Left lobe of liver (tissue), 2 donors: ENCODE measurements at places on chromosomes 7 and 10. TPM values are rescaled to one million over a fixed set of nuclear protein-coding genes. Genes with fewer than 3 reads are reported as not detected.

DNA sequence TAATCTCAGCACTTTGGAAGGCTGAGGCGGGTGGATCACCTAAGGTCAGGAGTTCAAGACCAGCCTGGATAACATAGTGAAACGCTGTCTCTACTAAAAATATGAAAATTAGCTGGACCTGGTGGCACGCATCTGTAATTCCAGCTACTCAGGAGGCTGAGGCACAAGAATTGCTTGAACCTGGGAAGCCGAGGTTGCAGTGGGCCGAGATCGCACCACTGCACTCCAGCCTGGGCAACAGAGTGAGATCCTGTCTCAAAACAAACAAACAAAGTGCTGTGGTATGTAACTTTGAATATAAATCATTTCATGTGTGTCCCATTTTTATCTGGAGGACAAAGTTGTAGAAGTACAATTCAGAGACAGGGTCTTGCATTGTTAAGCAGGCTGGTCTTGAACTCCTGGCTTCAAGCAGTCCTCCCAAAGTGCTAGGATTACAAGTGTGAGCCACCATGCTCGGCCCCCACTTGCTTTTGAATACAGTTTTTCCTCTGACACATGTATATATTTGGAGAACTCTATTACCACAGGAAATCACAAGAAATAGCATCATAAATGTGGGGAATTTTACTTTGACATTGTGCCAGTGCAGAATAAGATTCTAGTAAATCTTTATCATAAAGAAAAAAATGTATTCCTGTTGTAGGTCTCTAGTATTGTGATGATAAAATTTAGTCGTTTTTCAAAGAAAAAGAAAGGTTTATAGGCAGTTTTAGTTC lies 32.6 kb downstream of the PTPN12 start:
- DNase-seq, result no peak

The LRRN3 gene
- total RNA-seq, result 0.48 TPM

The INMT gene
- 21.5 TPM for total RNA-seq

The FOXI2 gene
- not detected for total RNA-seq

The NKX2-3 gene
- total RNA-seq, result 0.08 TPM

- DNase-seq, result no peak
Measured at GRCh38 chr7:85065888-85066485, 120.9 kb downstream of the SEMA3D start.

GRCh38 chr10:121539786-121540185 lies 58.5 kb downstream of the FGFR2 start:
- DNase-seq, result no peak

DNA sequence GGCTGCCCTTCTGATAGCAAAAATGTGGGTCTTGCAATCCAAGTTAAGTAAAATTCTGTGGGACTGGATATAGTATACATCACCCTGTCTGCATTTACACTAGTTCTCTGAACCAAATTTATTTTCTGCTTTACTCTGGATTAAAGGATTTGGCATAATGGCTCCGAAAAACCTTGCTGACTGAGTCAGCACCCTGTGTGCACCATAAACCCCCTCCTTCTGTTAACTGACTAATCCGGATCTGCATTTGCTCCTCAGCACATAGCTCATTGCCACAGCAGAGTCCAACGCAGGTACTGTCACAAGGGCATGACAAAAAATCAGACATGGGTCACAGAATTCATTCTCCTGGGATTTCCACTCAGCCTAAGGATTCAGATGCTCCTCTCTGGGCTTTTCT lies 1.3 kb downstream of the OR2A5 start:
- no peak for DNase-seq

DNA sequence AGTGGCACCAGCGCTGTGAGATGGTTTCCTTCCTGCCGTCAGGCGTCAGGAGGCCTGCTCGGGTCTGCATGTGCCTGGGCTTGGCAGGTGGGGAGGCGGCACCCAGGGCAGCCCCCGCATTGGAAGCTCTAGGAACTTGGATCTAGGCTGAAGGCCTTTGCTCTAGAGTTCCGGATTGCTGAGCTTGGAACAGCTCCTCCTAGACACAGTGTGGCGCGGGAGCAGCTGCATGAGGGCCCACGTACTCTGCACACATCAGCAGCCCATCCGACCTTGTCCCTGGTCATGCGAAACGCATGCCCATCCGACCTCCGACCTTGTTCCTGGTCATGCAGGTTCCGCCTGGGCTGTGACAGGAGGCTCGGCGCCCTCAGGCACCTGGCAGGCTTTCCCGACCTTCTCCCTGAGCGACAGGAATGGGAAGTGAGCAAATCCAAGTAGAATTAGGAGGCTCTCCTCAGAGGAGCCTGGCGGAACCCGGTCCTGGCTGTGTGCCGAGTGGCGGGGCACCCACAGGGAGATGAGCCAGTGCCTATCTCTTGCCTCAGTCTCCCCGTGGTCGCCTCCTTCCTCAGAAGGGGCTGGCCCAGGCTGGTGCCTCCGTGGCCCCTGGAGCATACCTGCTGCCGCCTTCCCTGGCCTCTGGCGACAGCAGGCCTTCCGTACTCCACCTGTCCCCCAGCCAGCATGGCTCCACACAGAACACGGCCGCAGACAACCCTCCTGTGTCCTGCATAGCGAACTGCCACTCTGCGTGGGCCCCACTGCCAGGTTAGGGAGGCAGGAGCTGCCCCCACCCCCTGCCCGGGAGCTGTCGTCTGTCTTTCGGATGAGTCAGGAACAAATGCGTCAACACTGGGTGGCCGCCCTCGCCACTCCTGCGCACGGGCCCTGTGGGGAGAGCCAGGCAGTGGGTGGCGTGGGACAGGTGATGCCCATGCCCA lies 12.0 kb downstream of the GET4 start:
- peak; percentile 95 for DNase-seq

The MCM10 gene
- 0.33 TPM for total RNA-seq

The FZD1 gene
- total RNA-seq, result 2.0 TPM

- DNase-seq, result no peak
Measured at GRCh38 chr10:101968940-101969321, 87.0 kb downstream of the ARMH3 start.

DNA sequence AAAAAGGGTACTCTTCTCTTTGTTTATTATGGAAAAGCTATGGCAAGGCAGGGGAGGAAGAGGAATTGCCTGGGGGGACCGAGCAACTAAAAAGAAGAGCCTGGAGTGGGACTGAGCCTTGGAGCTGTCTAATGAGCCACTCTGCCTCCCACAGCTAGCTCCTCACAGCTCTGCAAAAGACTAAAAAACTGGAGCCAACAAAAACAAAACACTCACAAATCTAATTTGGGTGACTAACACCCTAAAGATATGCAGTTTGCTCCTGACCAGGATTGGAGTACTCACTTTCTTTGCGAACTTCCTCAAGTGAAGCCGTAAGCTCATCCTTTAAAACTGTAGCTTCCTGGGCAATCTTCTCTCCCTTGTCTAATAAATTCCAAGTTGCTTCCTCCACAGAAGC lies 89.4 kb downstream of the CTNNA3 start:
- no peak for DNase-seq

GRCh38 chr7:46257761-46258448 lies 336.8 kb upstream of the IGFBP3 start:
- DNase-seq, result no peak

DNA sequence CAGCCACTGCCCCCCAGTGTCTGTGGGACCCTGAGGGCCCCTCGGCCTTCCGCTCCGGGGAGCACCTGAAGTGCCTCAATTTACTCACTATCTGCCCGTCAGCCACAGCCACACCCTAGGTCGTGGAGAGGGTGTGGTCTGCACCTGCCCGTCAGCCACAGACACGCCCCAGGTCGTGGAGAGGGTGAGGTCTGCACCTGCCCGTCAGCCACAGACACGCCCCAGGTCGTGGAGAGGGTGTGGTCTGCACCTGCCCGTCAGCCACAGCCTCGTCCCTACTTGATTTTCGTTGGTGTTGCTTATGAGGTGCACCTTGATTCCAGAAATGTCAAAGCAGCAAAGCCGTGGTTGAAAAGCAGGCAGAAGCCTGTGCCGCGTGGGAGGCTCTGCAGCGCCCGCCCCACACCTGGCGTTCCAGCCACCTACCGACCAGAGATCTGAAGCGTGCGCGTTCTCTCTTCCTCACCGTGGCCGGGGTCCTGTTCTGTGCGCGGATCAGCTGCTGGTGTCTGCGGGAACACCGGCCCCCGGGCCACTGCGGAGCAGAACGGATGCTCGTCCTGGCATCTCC lies 101.6 kb downstream of the DYNC2I1 start:
- no peak for DNase-seq

GRCh38 chr10:63554657-63555056 lies 33.5 kb downstream of the REEP3 start:
- no peak for DNase-seq

The SEMA3C gene
- 0.86 TPM for total RNA-seq

GRCh38 chr7:77679608-77680007 lies 16.7 kb upstream of the RSBN1L start:
- DNase-seq, result no peak

- peak; percentile 41 for DNase-seq
Measured at GRCh38 chr7:47326808-47327207, 255.1 kb downstream of the TNS3 start.

- DNase-seq, result no peak
Measured at GRCh38 chr10:70319183-70319582, 35.4 kb upstream of the NPFFR1 start.

DNA sequence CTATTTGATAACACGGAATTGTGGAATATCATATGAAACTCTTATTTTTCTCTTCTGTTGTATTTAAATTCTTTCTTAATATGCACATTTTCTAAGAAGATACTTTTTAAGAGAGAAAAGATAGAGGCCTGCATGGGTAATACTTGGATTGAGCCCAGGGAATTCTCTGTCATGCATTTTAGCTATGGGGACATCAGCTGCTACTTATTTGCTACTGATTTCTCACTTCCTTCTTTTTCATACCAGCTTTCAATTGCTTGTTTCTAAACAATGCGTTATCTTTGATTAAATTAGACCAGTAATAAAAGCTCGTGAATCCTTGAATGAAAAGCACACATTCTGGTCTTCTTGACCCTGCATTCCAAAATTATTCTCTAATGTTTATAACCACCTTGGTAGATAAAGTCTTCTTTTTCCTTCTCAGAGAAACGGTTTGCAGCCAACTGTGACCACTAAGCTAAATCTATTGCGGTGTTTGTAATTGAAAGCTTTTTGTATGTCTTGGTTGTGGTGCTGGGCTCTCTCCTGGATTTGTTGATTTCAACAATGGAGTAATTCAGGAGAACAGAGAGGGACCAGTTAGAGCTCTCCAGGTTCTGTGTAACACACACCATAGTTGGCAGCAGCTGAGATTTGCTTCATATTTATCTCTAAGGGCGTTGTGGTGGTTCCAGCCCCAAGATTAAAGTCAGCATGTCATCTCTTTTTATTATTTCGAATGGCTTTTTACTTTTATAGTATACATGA lies 139.3 kb downstream of the PPP1R9A start:
- DNase-seq, result no peak

The PDLIM1 gene
- 67.1 TPM for total RNA-seq

The RET gene
- 1.1 TPM for total RNA-seq

- DNase-seq, result no peak
Measured at GRCh38 chr7:1645476-1645875, 24.6 kb upstream of the ELFN1 start.

The PCLO gene
- total RNA-seq, result 0.33 TPM

GRCh38 chr7:50959560-50959959 lies 176.9 kb upstream of the GRB10 start:
- DNase-seq, result no peak

- DNase-seq, result no peak
Measured at GRCh38 chr10:99419688-99420087, 10.7 kb downstream of the GOT1 start.

DNA sequence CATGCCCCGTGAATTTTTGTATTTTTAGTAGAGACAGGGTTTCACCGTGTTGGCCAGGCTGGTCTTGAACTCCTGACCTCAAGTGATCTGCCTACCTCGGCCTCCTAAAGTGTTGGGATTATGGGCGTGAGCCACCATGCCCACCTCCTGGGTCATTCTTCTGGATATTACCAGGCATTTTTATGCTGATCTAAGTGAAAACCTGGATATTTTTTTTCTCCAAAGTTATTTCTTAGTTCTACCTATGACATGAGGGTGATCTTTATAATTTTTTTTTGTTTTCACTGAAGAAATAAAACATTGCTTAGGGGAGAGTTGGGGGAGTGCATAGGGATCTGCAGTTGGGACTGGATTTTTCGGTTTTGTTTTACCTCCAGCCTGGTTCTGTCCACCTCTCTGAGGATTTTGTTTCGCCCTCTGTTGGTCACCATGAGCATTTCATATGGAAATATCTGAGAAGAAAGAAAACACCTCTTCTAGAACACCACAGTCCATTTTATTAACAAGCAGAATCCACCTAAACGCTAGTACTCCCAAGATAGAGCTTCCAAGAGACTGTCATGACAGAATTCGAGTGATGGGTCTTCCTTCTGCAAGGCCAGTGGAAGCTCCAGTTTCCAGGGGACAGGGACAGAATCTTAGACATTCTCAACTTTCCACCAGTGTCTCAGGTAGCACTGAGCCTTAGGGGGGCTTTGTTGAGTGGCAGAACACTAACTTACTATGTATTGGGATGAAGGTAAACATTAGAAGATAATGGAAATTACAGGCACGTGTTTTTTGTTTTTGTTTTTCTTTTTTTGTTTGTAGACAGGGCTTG lies 33.4 kb upstream of the AFAP1L2 start:
- no peak for DNase-seq

GRCh38 chr10:25068152-25069058 lies 52.0 kb downstream of the THNSL1 start:
- DNase-seq, result no peak

The OR2A42 gene
- total RNA-seq, result not detected

DNA sequence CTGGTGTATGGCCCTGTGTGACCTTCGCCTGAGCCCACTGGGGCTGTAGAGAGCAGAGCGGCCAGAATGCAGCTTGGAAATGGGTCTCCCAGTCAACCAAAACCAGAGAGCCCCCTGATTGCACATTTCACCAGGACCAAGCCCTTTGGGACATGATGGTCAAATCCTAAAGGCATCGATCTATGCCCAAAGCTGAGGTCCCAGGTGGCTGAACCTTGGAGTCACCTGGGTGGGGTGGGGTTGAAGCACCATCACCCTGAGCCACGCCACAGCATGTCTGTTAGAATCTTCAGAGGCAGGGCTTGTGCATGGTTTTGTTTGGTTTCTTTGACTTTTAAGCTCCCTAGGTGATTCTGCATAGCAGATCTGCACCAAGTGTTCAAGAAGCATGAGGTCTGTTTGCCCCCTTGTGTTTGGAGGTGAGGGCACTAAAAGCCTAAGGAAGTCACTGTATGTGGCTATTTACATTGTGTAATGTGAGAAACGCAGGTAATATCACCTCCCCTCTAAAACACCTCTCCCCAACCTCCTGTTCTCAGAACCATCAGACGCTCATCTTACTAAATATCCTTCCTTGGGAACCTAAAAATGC lies 9.6 kb downstream of the PKD1L1 start:
- DNase-seq, result no peak

The TMEM209 gene
- 7.5 TPM for total RNA-seq

- DNase-seq, result no peak
Measured at GRCh38 chr7:15214976-15215375, 312.4 kb upstream of the DGKB start.

GRCh38 chr10:86872757-86873156 lies 84.7 kb downstream of the MMRN2 start:
- DNase-seq, result no peak

GRCh38 chr10:36717118-36717517 lies 408.3 kb upstream of the ANKRD30A start:
- DNase-seq, result no peak

- DNase-seq, result no peak
Measured at GRCh38 chr10:77325233-77325537, 312.4 kb downstream of the KCNMA1 start.

GRCh38 chr7:138690495-138690894 lies 10.7 kb downstream of the SVOPL start:
- DNase-seq, result no peak
